ENCODE measurements at places on chromosomes 16 and 17. TPM values are rescaled to one million over a fixed set of nuclear protein-coding genes. Genes with fewer than 3 reads are reported as not detected.

GRCh38 chr17:47363171-47363570 lies 39.4 kb downstream of the EFCAB13 start:
- DNase-seq = no peak

- DNase-seq = no peak
Observed at GRCh38 chr17:64150237-64151015, 20.5 kb upstream of the ERN1 start.

The PRAC1 gene
- not detected for total RNA-seq

DNA sequence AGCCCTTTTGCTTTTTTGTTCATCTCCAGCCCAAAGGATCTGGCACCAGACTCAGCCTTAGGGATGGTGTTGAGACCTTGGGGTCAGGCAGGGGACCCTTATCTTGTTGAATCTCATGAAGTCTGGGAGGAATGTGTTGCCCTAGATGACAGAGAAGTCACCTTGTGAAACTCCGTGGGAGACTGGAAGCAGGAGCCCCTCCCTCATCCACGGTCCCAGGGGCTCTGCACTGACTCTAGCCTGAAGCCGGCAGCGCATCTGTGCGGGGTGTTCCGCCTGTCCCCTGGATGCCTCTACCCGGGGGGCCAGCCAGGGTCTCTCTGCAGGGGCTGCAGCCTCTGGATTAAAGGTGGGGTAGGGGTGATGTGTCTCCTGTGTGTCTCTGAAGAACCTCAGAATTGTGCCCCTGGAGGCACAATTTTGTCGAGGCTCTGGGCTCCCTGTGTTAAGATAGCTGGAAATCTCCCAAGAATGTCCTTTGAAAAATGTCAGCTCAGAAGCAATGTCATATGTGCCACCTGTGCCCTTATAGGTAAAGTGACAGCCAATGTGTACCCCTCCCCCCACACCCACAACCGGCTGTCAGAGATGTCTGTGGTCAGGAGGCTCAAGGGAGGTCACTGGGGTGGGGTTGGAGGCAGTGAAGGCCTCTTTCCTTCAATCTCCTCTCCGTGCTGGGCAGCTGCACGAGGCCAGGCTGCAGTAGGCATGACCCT lies 32.1 kb upstream of the CDC42EP4 start:
- DNase-seq = peak; percentile 41

GRCh38 chr17:75894049-75894733 lies 2.6 kb downstream of the TRIM65 start:
- no peak for DNase-seq

The CLEC19A gene
- not detected for total RNA-seq

DNA sequence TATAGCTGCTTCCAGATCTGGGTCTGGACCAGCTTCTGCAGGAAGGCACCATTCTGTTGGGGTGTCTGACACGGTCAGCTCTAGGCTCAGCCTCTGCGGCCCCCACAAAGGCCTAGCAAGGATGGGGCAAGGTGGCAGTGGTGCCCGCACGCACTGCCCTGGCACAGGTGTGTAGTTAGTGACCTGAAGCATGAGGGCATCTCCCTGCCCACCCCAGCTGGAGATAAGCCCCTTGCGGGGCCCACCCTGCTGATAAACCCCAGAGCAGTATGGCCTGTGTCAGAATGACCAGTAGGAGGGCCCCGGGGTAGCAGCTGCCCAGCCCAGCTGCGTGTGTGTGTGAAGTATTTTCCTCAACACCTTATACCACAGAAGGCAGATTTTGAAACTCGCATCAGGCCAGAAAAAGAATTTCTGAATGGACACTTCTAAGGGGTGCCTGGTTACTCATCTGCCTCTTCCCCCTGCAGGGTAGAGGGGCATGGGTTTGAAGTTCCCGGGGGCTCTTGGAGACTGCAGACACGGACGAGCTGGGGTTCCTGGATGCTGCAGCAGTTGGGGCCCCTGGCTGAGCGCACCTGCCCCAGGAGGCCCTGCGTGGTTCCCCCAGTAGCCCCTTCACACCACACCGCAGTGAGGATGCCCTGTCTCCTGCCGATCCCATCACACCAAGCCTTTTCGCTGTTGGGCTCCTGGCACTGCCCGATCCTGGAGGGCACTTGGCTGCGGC lies 4.5 kb downstream of the ARHGDIA start:
- no peak for DNase-seq

GRCh38 chr16:87350031-87350430 lies 32.8 kb upstream of the C16orf95 start:
- no peak for DNase-seq

- DNase-seq = no peak
Observed at GRCh38 chr17:30243002-30243401, 7.5 kb upstream of the SLC6A4 start.

The C16orf46 gene
- 11.3 TPM for total RNA-seq

Data from Caki2 (cell line).